Stimulated activated CD4-positive, alpha-beta T cell treated with anti-CD3 and anti-CD28 coated beads, Interleukin-4, amount 100 ng/mL, for 1 hour (primary cell): ENCODE measurements at places on chromosomes 4 and X.
A peak's percentile ranks its signal among the peaks of the same experiment; 100 is the strongest.

DNA sequence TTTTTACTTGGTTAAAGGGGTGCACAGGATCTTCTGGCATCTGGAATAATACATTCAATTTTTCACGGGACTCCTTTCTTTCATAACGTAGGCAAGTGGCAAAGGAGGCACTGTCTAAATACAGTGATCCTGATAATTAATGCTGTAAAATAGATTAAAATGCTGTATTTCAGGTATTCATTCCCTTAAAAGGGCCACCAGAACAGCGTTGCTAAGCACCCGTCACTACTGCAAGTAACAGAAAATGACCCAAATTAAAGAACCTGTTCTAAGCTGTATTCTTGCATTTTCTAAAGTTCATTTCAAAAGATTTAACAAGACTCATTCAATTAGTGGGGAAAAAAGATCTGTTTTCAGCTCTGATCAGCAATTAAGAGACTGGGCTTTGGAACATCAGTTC is 208.2 kb downstream of the TENM3 start:
- no peak for DNase-seq

- DNase-seq = no peak
Observed at GRCh38 chr4:160423879-160424451, 1321.1 kb downstream of the RAPGEF2 start.

DNA sequence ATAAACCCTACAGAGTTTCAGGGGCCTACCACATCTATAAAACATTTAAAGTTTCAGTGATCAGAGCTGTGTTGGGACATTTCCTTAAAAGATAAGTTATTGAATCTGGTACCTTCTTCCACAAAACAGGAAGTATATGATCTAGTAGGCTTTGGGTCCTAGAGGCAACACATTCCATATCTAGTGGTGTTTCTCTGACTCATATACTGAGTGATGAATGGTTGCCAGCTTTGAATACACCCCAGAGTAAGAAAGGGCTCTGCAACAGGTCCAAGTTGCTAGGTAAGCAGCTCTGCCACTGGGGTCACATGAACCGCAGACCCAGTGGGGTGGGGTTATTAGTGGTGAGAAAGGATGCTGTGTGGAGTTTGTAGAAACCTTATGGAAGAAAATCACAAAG is 32.4 kb upstream of the BLTP1 start:
- no peak for DNase-seq

DNA sequence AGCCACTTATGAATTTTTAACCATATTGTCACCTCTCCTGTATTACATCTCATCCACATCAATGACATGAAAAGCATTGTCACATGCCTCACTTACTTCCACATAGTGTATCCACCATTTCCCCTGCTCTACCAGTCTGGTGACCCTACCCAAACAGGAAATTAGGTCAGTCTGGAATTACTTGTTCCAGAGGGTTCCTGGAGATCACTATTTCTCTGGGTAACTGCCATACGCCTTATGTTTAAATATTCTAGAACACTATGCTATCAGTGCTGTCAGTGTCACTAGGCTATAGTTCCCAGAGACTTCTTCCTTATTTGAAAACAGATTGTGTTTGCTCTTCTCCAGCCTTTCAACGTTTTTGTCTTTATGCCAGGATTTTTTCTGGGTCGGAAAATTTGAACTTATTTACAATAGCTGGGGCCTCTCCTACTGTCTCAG is 15.0 kb downstream of the SRPX2 start:
- DNase-seq = no peak

DNA sequence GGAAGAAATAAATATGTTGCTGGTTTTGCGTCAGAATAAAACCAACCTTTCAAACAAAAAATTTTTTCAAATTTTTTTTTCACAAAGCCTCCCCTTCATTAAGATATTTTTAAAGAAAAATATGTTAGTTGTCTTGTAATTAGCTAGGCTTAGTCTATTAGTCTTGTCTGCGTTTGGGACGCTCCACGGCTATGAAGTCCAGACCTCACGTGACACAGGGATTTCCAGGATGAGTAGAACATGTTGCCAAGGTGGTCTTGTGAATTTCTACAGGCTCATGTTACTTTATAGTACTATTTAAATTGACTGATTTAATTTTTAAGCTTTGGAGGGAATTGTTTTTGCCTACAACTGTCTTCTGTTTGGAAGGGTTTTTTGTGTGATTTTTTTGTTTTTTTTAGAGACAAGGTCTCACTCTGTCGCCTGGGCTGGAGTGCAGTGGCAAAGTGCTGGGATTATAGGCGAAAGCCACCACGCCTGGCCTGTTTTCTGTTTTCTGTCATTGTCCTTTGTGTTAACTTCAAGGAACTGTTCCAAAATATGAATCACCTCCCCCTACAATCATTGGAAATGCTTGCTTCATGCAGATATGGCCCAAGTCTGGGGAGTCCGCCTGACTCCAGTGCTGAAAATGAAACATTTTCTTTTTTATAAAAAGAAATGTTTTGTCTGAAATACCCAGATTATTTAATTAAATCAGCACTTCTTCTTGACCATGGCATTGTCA is 26.2 kb downstream of the TMEM144 start:
- no peak for DNase-seq

GRCh38 chrX:23436875-23437274 is 102.2 kb downstream of the PTCHD1 start:
- DNase-seq = no peak

- DNase-seq = no peak
Observed at GRCh38 chr4:87783781-87784180, 15.6 kb upstream of the IBSP start.

DNA sequence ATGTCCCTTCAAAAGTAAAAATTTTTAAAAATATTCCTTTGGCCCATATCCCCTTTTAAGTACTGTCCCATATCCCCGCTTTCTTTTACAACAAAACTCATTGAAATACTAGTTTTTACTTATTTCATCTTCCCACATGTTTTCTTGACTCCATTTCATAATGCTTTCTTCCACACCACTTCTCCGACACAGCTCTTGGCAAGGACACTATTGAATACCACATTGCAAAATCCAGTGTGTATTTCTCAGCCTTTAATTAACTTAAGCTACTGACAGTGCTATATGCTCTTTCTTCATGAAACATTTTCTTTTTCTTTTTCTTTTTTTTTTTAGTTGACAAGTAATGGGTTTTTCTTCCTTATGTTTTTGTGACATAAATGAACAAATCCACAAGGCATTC is 28.8 kb downstream of the PRDM8 start:
- no peak for DNase-seq

DNA sequence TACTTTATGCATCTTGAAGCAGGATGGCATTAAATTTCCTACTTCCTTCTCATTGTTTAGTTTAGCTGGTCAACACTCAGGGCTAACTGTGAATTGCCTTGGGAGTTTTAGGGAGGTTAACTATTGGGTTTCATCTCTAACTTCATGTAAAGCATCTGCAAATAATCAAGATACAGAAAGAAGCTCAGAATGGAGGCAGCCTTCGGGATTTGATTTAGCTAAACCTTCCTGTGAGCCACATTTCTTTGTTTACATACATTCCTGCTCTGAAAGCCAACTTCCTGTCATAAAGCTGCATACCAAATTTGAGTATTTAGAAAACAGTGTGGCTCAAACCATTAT is 131.7 kb upstream of the PCDH18 start:
- DNase-seq = no peak

GRCh38 chrX:24775891-24776290 is 82.2 kb downstream of the POLA1 start:
- no peak for DNase-seq

DNA sequence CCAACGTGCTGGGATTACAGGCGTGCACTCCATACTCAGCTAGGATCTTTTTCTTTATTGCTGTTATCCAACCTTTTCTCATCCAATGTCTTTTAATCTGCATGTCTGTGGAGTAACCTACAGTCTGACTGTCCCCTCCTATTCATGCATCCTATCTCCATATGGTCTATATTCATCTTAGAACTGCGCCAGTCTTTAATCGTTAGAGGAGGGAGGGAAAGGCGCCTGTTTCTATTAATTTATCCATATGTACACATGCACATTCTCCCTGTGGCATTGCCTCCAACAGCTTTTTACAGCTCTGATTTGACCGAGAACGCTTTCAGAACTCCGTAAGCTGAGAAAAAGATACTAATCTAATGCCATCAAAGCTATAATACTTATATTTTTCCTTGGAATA is 9.8 kb downstream of the DCTD start:
- DNase-seq = no peak

DNA sequence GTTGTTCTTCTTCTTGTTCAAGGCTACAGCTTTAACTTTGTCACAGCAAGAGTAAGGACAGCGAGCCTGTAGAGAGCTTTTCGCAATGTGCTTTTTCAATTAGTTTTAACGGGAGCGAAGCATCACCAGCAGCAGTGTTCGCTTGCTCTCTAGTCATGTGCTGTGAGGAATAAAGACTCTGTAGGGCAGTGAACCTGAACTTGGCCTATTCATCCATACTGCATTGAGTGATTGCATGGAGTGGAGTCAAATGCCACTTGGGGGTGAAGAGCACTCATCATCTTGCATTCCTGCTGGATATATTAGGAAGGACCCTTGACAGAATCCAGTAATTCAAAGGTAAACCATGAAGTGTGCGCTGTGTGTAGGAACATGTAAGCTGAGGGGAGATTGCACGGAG is 240.0 kb downstream of the FRMPD4 start:
- DNase-seq = no peak

DNA sequence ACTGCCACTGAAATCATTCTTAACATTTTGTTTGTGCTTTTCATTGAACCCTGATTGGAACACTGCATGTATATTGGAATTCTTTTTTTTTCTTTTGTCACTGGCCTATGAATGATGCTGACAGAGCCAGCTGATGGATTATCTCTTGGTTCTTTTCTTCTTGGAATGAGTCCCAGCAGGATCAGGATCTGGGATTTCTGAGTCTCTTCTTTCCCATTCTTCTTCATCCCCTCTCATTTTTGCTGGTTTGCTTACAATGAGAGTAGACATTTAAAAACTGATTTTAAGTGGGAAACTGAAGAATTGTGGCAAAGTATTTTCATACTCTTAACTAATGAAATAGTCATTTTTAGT is 9.0 kb downstream of the DCUN1D4 start:
- no peak for DNase-seq

- no peak for DNase-seq
Observed at GRCh38 chr4:145196747-145197146, 16.4 kb upstream of the OTUD4 start.

- DNase-seq = peak; percentile 15
Observed at GRCh38 chrX:14697451-14697850, 168.1 kb downstream of the GLRA2 start.

DNA sequence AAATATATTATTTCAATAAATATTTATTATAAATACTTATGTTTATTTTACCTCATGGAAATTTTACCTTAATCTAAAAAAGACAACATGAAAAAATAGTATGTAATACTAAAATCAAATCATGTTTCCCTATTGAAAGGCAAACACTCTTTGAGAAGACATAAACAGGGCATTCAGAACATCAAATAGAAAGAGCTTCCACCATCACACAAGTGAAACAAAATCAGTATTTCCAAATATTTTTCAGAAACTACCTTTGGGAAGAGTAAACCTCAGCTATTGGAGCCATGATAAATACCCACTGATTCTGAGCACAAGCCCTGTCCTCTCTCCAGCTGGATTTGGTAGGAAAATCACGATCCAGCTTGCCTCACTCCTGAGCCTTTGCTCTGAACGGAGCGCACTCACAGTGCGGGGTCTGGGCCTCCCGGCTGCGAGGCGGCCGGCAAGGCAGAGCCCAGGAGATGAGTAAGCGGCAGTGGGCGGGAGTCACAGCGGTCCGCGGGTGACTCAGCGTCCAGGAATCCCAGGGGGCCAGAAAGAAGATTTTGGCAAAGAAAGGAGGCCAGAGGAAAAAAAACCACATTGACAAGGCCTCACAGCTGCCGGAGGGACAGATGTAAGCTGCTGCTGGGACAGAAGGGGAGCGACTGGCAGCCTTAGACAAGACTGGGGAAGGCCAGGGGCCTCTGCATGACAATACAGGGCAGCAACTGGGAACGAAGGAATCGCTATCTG is 14.7 kb upstream of the ANXA5 start:
- peak; percentile 14 for DNase-seq

DNA sequence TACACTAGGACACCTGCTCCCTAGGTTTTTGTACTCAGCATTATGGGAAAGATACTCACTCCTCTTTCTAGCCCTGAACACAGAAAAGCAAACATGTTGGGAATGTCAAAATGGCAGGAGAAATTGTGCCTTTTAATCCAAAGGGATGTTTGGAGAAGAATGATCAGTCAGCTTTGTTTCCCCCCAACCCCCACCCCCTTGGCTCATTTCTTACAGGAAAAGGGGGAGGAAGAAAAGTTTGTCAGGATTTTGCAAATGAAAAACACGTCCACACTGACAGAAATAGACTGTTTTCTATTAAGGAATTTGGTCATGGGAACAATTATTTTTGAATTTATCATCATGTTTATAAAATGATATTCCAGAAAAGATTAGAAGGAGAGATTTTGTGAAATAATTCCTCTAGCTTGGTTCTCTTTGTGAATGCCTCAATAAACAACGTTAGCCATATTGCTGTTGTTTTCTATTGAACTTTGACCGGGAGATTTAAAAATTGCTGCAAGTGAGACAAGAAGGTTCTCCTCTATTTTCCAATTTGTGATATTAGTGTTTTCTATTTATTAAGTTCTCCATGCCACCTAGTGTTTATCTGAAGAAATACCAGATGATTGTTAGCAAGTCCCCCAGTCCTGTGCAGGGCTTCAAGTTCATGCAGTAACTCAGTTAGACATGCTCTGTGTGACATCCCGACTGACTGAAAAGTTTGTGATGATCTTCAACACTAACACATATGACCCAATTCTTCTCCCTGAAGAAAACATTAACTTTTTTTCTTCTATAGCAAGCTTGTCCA is 31.3 kb upstream of the TFDP3 start:
- DNase-seq = no peak

DNA sequence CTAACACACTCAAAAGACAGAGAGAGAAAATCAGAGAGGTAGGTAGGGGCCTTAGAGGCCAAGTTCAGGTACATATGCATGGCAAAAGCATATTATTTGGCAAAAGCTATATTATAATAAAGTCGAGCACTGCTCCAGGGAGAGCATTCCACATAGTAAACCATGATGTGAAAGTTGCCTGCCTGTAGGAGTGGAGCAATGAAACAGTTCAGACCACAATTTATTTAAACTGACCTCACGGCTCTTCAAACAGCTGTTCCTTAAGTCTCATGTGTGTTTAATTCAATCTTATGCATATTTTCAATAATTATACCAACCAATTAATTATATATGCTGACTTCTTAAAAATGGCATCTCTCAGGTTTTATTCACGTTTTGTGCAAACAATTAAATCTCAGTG is 3.3 kb downstream of the RFC1 start:
- no peak for DNase-seq
